Right hindlimb (tissue), 1 donor: ENCODE measurements at places on chromosomes 2 and 18.

DNA sequence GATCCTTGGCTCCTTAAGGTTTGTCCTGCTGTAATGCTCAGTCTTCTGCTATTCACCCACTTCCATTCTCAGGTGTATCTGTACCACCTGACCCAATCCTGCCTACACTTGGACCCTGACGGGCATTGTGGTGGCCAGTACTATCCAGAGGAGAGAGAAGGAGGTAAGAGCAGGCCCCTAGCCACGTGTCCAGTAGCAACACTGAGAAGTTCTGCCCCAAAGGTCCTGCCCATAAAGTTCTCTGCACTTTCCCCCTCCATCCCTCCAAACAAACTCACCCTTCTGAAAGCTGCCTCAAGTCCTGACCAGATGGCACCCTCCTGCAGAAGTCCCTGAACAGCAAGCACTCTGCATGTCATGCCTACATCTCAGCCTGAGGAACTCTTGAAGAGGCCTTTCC lies 18.3 kb downstream of the TTC32 start:
- no peak for DNase-seq

DNA sequence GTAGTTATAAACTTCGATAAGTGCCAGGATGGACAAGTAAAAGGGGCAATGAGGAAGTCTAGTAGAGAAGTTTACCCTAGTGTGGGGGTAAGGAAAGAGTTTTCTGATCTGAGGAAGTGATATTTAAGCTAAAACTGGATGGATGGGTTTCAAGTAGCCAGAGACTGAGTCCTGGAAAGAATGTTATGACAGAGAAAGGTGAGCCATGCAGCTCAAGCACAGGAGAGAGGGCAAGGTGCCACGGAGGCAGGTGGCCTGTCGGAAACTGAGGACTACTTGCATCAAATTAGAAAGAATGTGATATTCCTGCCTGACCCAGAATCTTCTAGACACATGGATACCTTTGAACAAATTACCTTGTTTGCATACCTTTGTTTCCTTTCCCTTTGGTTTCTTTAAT lies 26.5 kb downstream of the NMUR1 start:
- DNase-seq: no peak

DNA sequence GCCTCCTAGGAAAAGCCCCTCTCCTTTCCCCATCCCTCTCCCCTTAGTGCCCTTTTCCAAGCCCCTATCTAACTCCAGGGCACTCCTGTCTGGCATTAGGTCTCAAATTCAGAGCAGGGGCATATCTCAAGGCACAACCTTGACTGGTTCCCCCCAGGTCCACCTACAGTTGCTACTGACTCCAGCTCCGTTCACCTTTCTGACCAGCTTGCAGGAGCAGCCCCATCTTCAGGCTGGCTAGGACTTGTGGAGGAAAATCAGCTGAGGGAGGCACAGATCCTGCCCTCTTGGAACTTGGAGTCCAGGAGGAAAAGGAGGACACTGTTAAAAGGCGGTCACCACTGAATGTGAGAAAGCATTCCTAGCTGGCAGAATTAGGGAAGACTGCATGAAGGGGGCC lies 152.4 kb downstream of the ZFP36L2 start:
- no peak for DNase-seq

DNA sequence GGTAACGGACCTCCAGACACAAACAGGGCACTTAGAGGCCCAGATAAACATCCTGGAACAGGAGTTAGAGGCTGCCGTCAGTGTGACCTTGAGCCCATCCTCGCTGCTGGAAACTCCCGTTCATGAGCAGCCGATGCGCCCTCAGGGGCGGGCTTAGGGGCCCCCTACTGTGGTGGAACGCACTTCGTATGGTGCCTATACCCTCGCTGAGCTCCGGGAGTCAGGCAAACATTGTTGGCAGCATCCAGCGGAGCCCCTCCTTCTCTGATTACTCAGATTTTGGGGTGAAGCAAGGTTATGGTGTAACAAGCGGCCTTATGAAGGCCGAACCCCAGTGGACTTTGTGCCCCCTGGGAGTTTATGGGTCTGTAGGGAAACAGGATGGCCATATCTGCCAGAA lies 205.3 kb upstream of the SYT4 start:
- no peak for DNase-seq

DNA sequence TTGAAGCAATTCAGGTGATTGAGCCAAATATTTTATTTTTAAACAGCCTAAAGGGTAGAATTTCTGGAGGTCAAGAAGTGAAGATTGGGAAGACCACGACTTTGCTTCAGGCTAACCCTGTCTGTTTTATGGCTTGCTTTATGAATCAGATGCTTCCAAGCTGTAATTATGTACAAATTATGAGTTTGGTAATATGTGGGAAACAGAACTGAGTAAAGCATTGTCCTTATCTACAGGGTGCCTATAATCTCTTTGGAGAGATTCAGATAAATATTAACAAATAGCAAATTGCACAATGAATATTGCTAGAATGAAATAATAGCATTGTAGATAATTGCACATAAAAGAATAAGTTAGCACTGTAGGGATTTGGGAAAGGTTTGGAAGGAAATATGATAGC lies 539.4 kb upstream of the CDH2 start:
- no peak for DNase-seq

DNA sequence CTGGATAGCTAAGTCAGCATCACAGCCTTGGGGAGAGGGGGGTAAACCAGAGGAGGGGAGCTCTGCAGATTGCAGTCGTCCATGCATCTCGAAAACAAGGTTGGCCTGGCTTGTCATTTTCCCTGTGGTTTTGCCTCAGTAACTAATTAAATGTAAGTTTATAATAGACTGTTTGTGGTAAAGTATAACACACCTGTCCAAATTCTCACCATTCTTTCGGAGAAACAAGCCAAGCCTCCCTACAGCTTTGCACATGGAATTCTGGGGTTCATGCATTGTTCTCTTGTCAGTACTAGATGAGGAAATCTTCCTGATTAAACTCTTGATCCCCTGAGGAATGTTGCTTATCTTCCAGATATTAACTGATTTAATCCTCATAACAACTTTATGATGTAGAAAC lies 1065.2 kb upstream of the FAM98A start:
- no peak for DNase-seq

GRCh38 chr2:78715293-78715692 lies 310.2 kb upstream of the REG3G start:
- DNase-seq: no peak

- DNase-seq: no peak
These were observed 43.2 kb downstream of the CLASP1 start for GRCh38 chr2:121605820-121606733.

- DNase-seq: no peak
These were observed 32.2 kb downstream of the RFX8 start for GRCh38 chr2:101442667-101443061.

DNA sequence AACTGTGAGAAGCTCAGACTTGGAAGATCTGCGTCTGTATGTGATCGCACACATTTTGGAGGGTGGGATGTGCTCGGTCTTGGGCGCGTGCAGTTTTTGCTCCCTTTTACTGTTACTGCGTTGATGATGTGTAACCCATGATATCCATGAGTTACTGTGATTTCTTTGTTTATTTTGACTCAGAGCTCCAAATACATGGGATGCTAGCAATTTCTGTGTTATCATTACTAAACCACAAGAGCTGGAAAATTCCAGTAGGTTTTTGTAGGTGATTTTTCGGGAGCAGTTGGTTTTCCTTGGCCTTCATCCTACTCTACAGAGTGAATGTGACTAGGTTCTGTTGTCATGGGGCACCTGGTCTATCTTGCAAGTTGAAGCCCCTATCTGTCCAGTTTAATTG lies 124.2 kb downstream of the AGAP1 start:
- DNase-seq: no peak

DNA sequence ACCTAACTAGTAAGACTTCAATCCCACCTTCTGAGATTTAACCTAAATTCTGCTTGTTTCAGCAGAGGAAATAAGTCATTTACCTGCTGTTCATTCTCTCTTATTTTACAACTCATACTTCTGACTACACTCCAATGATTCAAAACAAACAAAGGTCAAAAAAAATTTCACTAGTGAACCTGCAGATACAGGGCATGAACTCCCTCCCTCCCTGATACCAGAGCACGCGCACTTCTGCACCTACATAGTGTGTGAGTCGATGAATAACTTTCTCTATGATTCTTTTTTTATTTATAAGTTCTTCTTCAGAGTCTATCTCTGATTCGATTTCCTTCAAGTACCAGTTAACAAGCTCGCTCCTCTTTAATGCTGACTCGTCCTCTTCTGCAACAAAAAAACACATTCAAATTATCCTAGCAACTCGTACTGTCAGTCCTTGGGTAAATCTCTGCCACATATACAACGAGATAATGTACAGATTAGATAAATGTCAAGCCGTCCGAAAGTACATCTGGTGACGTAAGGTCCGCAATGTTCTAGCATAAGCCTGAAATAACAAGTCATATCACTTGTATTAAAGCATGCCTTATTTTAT lies 7.4 kb upstream of the LCT start:
- DNase-seq: no peak

GRCh38 chr2:58545300-58546280 lies 304.5 kb upstream of the FANCL start:
- DNase-seq: no peak

- no peak for DNase-seq
These were observed 45.6 kb upstream of the GREB1L start for GRCh38 chr18:21196426-21196825.

DNA sequence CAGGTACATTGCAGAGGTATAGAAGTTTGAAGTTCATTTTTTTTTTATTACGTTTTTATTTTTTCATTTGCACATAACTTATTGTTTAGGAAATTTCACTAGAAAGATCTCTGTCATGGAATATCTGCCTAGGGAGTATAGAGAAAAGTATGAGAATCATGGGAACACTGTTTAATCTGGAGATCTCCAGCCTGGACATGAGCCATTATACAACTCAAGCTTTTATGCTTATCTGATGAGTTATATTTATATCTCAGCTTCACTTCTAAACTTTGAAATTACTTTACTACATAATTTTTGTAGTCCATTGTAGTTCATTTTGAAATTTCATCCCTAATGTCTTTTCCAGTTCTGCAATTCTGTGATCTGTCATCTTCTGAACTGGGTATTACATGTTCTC lies 515.6 kb downstream of the ERBB4 start:
- DNase-seq: no peak

DNA sequence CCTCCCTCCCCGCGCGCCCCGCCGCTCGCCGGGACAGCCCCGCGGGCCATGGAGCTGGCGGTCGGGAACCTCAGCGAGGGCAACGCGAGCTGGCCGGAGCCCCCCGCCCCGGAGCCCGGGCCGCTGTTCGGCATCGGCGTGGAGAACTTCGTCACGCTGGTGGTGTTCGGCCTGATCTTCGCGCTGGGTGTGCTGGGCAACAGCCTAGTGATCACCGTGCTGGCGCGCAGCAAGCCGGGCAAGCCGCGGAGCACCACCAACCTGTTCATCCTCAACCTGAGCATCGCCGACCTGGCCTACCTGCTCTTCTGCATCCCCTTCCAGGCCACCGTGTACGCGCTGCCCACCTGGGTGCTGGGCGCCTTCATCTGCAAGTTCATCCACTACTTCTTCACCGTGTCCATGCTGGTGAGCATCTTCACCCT lies 865 bp downstream of the GALR1 start:
- no peak for DNase-seq

- no peak for DNase-seq
These were observed 50.3 kb upstream of the ID2 start for GRCh38 chr2:8631465-8632005.

GRCh38 chr2:74708296-74708695 lies 54.2 kb downstream of the SEMA4F start:
- no peak for DNase-seq

- DNase-seq: no peak
These were observed 365.9 kb upstream of the TRIB2 start for GRCh38 chr2:12350821-12351220.

DNA sequence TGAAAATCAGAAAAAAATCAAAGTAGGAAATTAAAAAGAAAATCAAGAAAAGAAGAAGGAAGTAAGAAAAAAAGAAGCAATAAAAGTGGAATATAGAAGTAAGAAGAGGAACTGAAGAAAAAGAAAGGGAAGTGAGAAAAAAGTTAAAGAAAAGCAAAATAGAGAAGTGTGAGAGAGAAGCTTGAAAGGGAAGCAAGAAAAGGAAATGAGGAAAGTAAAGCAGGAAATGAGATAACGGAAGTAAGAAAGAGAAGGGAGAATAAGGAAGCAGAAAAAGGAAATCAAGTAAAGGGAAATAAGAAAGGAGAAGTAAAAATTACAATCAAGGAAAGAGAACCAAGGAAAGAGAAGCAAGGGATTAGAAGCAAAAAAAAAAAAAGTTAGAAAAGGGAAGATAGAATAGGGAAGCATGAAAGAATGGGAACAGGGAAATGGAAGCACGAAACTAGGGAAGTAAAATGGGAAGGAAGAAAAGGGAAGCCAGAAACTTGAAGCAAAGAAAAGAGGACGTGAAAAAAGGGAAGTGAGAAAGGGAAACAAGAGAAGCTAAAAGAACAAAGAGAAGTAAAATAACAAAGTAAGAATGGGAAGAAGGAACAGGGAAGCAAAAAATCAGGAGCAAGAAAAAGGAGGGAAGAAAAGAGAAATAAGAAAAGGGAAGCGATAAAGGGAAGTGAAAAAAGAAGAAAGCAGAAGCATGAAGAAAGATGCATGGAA lies 243.3 kb upstream of the NCKAP5 start:
- no peak for DNase-seq

- no peak for DNase-seq
These were observed 577.3 kb downstream of the SATB2 start for GRCh38 chr2:198880421-198880820.

DNA sequence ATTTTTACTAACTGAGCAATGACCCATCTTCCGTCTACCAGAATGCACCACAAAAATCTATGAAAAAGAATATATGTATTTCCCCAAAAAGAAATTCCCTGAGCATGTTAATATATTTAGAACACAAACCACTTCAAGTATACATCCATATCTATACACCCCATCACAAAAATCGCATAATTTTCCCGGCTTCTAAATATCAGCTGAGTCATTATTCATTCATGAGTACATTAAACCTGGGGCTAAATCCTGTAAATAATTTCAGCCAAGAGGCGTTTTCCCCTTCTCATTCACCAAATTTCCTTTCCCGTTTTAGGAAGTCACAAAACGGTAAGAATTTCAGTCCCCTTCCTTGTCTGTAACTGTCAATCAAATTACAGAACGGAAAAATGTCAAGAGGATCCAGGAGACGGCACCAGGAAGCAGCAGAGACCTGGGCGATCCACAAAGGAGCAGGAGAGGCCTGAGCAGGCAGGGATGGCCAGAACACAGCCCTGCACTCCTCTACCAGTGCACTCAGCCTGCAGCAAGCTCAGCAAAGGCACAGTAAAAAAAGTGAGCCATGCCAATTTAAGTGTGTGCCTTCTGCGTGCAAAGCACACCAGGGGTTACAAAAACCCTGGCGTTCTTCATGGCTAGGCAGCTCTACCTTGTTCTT lies 300.7 kb downstream of the TCF4 start:
- no peak for DNase-seq

- no peak for DNase-seq
These were observed 53.7 kb upstream of the ST8SIA5 start for GRCh38 chr18:46810481-46811000.
